Karpas-422 (cell line): ENCODE measurements at places on chromosomes 7 and 10.

- DNase-seq: no peak
Observed at GRCh38 chr7:18694911-18695310, 199.4 kb downstream of the HDAC9 start.

DNA sequence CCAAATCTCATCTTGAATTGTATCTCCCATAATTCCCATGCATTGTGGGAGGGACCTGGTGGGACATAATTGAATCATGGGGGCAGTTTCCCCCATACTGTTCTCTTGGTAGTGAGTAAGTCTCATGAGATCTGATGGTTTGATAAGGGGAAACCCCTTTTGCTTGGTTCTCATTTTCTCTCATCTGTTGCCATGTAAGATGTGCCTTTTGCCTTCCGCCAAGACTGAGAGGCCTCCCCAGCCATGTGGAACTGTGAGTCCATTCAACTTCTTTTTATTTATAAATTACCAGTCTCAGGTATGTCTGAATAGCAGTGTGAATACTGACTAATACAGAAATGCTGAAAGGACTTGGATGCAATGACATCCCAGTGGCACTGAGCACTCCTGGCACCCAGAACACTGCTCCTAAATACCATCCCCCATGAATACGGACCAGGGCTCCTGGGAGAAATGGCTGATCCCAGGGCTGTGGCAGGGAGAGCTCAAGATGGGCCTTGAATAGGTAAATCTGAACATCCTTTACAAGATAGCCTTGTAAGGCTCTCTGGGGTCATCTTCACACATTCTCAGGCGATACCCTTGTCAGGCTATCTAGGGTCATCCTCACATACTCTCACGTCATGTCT, 19.4 kb downstream of the ZFAND2A start:
- no peak for DNase-seq

- no peak for DNase-seq
Observed at GRCh38 chr10:27152687-27153086, 1.5 kb downstream of the YME1L1 start.

DNA sequence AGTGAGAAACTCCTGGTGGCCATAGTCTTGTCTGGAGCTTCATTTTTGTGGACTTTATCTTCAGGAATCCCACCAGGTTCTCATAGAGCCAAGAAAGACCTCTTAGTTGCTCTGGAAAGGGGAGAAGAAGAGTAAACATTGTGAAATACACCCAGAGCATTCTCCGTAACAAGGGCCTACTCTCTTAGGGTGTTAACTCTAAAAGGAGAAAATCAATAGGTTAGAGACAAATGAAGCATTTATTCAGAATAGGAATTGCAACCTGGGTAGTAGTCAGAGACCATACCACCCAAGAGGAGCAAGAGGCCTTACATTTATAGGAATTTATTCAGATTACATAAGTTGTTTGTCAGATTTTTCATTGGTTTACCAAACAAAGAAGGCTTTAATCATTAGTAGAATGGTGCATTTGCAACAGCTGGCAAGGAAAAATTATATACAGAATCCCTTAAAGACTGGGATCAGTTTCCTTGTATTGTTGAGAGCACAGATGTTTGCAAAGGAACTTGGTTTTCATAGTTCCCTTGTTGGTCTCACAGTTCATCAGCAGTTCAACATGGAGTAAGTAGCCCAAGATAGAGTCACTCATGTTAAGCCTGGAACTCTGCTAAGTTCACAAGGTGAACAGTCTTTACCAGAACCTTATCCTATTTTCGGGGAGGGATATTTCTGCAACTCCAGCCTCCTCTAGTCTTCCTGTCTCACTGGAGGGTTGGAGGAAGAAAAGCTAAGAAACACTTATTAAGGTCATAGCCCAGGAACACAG, 53.2 kb upstream of the TMEM140 start:
- DNase-seq: no peak

DNA sequence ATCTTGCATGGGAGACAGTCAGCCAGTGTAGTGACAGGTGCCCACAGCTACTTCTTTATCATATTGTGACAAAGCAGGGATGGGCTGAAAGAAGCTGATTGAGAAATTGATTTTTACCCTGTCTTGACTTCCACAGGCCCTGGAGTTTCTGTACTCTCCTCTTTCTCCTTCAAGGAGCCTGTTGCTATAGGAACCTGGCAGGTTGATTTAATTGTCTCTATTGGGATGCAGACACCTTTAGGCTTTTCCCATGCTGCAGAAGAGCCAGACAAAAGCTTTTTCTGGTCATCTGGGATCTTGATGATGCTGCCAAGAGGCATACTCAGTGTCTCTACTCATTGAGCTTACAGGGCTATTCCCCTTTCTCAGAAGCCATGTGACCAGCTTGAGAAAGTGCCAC, 754.8 kb downstream of the KCNMA1 start:
- DNase-seq: no peak

DNA sequence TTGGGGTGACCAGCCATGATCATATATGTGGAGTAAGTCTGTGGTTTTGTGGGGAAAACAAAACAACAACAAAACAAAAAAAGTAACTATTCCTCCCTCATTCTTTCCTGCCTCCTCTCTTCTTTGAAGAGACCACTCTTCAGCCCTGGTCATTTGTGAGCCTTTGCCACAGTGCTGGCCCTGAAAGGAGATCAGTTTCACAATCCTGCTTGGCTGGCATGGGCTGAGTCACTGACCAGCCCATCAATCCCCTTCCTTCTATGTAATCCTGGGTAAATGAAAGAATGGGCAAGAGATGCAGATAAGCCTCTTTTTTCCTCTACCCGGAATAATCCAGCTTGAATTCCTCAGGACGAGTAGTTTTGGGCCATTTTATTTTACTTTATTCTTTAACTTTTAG, 13.6 kb downstream of the CSTF2T start:
- no peak for DNase-seq

GRCh38 chr10:33052263-33052875, 94.3 kb upstream of the ITGB1 start:
- no peak for DNase-seq

DNA sequence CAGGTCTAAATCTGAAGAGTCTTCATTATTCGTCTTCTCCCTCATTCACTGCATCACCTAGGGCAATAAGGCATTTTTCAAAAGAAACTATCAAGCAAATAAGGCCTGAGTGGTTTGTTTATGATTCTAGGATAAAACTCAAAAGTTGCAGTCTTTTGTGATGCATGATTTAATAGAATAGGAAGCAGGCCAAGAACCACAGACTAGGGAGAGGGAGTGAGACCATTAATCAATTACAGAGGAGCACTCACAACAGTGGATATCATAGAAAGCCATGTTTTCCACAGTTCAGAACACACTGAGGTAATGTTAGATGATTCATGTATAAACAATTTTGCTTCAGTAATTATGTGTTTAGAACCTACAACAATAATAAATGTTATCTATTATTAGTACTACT, 87.8 kb upstream of the LRRTM3 start:
- DNase-seq: no peak

DNA sequence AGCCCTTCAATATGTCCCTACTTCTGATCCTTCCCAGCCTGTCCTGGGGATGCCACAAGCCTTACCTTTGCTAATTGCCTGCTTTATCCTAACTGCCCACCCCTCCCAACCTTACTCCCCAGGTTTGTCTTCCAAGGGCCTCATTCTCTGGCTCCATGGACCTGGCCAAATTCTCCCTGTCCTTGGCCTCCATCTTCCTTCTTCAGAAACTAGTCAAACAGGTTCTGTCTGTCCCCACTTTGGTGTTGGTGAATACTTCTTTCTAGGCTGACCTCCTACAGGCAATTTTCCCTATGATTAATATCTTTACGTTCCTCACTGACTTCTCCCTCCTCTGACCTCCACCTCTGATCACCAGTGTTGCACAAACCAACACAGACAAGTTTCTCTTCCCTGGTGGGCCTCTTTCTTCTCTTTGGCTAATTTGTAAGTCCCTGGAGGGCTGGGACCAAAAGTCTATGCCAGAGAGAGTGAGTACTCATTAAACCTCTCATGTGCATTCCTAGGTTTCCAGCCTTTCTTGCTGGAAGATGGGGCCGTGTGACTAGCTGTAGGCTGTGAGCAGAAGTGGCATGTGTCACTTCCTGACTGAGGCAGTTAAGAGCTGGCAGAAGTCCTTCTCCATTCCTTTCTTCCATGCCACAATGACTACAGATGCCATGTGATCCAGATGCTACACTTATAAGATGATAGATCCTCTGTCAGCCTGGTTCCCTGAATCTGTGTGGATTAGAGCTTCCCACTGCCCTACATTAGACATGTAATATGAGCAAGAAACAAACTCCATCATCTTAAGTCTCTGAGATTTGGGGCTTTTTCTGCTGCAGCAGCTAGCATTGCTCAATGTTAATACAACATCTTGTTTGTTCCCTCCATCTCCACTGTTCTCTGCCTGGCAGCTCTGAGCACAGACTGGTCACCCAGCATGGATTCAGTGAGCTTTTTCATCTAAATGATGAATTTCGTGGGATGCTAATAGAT, 382.7 kb downstream of the RPS24 start:
- no peak for DNase-seq

DNA sequence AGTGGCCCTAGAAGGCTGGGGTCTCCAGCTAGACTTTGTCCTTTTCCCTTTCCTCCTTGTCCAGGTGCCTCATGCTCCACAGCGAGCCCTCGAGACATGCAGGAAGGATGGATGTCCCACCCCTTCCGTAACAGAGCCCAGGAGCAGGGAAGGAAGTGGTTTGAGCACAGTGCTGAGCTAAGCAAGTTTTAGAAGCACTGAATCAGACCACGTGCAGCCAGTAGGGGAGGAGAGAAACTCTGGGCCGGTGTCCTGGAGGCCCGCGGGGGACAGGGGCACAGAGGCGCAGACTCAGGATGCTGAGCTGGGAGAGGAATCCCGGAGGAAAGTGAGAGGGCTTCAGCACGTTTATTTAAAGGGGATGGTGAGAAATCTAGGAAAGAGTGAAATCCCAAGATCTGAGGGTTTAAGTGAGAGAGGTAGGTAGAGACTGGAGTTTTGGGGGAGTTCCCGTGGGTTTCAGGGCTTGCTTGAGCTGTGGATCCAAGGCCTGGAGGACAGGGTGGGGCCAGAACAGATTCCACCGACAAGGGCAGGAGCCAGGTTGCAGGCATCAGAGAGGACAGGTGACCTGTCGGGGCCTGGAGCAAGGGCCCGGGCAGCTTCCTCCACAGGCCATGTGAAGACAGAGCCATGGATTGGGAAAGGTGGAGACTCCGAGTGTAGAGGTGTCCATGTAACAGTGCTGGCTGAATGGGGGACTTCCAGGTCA, 4.4 kb upstream of the IRF5 start:
- no peak for DNase-seq

DNA sequence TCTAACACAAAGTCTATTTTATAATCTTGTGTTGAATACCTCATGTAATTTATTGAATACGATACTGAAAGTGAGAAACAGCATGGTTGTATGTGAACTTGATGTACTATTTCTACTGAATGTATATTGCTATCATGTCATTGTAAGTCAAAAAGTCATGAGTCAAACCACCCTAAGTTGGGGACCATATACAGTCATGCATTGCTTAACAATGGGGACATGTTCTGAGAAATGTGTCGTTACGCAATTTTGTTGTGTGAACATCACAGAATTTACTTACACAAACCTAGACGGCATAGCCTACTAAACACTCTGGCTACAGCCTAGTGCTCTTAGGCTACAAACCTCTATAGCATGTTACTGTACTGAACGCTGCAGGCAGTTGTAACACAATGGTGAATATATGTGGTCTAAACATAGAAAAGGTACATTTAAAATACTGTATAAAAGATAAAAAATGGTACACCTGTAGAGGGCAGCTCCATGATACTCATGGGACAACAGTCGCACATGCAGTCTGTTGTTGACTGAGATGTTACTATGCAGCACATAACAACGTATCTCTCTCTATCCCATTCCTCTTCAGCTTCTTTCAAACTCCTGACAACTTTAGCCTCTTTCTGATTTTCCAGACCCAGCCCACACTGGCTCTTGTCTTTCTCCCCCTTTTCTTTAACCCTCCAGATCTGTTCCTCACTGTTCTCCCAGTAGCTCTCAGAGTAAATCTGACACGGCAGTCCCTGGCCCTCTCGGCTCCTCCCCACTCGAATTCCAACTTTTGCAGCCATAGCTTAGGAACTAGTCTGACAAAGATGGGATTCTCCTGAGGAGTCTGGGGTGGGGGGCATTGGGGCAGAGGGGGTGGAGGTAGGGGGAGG, 90.1 kb downstream of the SNX10 start:
- no peak for DNase-seq
